ENCODE measurements at places on chromosomes 11 and 22. TPM values are rescaled to one million over a fixed set of nuclear protein-coding genes. Genes with fewer than 3 reads are reported as not detected.

The GNAZ gene
- total RNA-seq: 18.3 TPM

The CENPM gene
- not detected for total RNA-seq

The IFITM10 gene
- total RNA-seq: 1.5 TPM

The CLDN5 gene
- 151 TPM for total RNA-seq

The OR5I1 gene
- not detected for total RNA-seq

The OVOL1 gene
- not detected for total RNA-seq

The DGCR6 gene
- total RNA-seq: 5.3 TPM

The FAM180B gene
- total RNA-seq: 0.55 TPM

The IGSF9B gene
- 3.0 TPM for total RNA-seq

The TNNT3 gene
- total RNA-seq: 22.9 TPM

The AQP11 gene
- total RNA-seq: 0.84 TPM

The RAB38 gene
- total RNA-seq: 3.5 TPM

The PTPRCAP gene
- 3.3 TPM for total RNA-seq
